Endothelial cell (in vitro differentiated cells): ENCODE measurements at places on chromosomes 3 and 15.

DNA sequence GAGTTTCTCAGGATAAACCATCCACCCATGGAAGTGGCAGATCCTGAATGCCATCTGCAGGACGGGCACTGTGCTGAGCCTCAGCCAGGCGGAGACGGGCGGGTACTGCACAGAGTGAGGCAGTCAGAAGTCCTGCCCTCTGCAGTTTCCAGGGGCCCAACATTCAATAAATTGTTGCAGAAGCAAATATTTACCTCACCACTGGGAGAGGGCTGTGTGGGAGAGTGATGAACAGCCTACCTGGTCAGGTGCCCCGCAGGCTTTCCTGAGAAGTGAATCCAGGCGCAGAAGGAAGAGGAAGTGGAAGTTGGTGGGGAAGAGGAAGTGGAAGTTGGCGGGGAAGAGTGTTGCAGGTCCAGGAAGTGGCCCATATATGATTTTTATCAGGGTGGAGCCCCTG is 100.8 kb downstream of the SLCO3A1 start:
- no peaks in the 10 kb centered on the region for H3K36me3 ChIP-seq
- H3K27ac ChIP-seq: peak overlapping the region; percentile 74
- peaks cover 52% of the 10 kb centered on the region for H3K4me1 ChIP-seq
- peaks cover 11% of the 10 kb centered on the region for H3K27me3 ChIP-seq

GRCh38 chr15:53586799-53587198 is 172.7 kb downstream of the WDR72 start:
- no peak overlapping the region for H3K27ac ChIP-seq
- no peak overlapping the region for H3K4me3 ChIP-seq
- peak; percentile 85 for DNase-seq
- H3K36me3 ChIP-seq: no peaks in the 10 kb centered on the region
- H3K4me1 ChIP-seq: no peaks in the 10 kb centered on the region

GRCh38 chr15:90165659-90166489 is 35.3 kb upstream of the SEMA4B start:
- H3K4me3 ChIP-seq: no peak overlapping the region
- H3K27me3 ChIP-seq: no peaks in the 10 kb centered on the region
- peaks cover 5% of the 10 kb centered on the region for H3K4me1 ChIP-seq
- no peaks in the 10 kb centered on the region for H3K36me3 ChIP-seq
- H3K27ac ChIP-seq: no peak overlapping the region

DNA sequence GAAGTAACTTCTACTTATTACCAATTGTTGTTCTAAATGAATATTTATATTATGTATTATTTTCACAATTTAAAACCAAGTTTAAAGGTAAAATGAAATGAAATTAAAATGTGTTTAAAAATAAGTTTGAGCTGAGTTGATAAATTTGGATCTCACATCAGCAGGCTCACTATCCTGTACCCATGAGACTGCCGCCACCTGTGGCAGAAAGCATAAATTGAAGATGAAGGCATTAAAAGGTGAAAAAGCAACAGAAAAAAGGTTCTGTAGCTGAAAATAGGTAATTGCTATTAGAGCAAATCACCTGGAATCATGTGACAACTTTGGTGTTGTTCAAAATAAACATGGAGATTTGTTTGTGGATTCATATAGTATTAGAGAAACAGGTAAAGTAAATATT is 133.0 kb upstream of the CADM2 start:
- H3K4me1 ChIP-seq: no peaks in the 10 kb centered on the region
- H3K36me3 ChIP-seq: no peaks in the 10 kb centered on the region
- no peak overlapping the region for H3K27ac ChIP-seq
- H3K27me3 ChIP-seq: peaks cover 1% of the 10 kb centered on the region

DNA sequence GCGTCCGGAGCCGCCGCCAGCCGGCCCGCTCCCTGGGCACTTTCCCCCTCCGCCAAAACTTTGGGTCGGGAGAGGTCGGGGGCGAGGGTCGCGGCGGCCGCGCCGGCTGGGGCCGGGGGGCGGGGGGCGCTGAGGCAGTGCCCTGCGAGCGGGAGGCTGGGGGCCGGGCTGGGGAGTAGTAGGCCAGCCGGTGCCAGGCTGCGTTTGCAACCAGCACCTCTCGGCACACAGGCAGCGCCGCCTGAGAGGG is 452 bp downstream of the BBX start:
- H3K27me3 ChIP-seq: peaks cover 5% of the 10 kb centered on the region
- H3K4me3 ChIP-seq: peak overlapping the region; percentile 97
- peaks cover 11% of the 10 kb centered on the region for H3K36me3 ChIP-seq
- H3K4me1 ChIP-seq: peaks cover 15% of the 10 kb centered on the region
- H3K27ac ChIP-seq: no peak overlapping the region
